ENCODE measurements at places on chromosomes 7 and 10.

GRCh38 chr7:29193316-29194205 lies 1.0 kb upstream of the CHN2 start:
- DNase-seq, result no peak

DNA sequence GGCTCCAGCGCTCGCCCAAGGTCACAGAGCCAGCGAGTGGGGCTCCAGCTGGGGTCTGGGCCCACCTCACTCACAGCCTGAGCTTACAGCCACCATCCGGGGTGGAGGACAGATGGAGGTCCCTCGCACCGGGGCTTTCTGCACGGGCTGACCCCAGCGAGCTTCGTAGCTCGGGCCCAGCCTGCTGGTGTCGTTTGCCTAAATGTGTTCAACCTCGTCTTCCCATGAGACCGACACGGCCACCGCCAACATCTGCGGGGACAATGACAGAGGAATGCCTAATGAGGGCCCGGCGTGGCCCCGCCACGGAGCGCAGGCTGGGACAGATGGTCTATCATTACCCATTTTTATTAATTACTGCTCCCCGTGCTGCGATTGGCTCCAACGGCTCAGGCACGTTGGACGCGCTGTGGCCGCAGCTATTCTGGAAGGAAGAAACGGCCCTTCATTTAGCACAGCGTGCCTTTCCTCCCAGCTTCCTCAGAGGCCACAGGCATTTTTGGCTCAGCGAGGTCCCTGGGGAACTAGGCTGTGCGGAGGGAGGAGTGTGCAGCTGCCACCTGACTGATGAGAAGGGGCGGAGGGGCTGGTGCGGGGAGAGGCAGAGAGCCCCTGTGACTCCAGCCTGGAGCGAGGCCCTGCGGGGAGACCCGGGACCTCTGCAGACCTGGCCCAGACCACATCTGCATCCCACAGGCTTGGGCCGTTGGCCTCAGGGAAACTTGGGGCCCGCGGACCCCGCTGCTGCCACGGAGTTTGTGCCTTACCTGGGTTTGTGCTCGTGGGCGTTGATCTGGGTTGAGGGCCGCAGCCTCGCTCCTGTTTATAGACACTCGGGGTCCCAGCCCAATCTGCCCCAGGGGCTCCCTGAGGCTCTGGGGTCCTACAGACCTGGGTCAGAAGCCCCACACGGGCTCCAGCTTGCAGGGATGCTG lies 22.9 kb upstream of the ELFN1 start:
- no peak for DNase-seq

DNA sequence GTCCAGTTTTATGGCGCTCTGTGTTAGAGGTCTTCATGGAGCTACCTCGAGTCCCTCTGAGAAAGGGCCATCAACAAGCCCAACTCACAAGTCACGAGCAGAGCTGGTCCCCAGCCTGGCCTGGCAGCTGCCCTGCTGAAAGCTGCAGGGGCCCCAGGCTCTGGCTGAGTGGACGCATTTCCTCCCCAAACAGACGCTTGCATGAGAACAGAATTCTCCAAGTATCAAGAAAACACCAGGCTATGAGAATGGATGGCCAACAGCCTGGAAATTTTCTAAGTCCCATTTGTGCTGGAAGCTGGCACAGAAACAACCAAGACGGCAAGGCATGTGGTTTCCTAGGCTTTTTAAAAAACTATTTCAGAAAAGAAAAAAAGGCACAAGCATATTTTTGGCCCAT lies 114.8 kb downstream of the FAM53B start:
- no peak for DNase-seq

GRCh38 chr7:94431619-94432280 lies 37.1 kb downstream of the COL1A2 start:
- no peak for DNase-seq

DNA sequence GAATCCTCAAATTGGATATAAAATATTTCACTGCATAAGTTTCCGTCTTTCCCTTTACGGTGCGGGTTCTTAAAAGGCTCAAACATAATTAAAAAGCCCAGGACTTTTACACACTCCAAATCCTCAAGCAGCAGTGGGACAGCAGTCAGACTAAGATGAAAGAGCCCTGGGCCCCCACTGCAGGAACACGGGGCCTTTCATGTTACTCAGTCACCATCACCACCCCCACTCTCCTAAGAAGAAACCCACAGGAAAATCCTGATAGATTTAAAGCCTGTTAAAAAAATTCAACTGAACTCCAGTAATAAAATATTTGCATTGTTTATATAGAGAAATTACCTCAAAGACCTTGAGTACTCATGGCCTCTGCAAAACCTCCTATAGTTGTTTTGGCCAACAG lies 74.0 kb upstream of the TRIL start:
- DNase-seq, result no peak

- DNase-seq, result peak; percentile 39
These were observed 107.5 kb downstream of the REEP3 start for GRCh38 chr10:63628526-63629362.

DNA sequence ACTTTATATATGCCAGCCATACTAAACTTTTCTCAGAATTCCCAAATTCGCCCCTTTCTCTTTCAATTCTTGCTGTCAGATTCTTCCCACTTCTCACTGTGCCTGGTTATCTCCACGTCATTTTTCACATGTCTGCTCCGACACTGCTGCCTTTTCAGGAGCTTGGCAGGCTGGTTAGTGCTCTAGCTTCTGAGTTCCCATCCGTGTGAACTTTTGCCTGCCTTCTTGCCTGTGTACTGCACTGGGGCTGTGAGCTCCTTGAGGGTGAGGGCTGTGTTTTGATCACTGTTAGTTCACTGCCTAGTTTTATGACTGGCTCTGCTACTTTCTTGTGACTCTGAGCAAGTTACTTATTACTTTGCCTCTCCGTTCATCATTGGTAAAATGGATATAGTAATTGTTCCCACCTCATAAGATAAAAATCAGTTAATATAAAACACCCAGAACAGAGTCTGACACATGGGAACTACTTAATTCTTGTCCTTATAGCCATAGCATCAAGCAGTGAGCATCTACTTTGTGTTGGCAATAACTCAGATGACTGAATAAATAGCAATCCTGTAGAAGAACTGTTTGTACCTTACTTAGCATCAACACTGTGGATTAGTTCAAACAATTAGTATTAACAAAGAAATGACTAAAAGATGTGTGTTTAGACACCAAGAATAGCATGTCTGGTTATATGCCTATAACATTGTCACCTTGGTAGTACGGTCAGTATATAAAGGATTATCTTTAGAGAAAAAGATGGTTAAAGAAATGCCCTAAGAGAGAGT lies 5.5 kb downstream of the GSTO1 start:
- no peak for DNase-seq

- DNase-seq, result no peak
These were observed 12.0 kb upstream of the MARVELD1 start for GRCh38 chr10:97701438-97702069.

GRCh38 chr7:156988343-156989185 lies 21.9 kb downstream of the MNX1 start:
- DNase-seq, result no peak

DNA sequence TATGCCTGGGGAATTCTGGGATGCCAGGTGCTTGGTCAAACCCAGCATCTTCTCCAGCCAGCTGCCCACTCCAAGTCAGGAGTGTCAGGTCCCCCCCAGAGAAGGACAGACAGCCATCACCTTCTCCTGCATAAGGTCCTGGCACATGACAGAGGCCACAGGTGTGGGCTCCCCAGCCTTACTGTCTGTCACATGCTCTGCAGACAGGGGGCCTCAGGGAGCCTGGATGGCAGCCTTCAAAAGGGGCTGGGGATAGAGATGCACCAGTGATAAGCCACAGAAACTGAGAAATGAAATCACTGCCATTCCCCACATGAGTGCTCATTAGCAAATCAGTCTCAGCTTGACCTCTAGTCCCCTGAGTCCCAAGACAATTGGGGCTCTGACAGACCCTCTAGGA lies 72.9 kb downstream of the PLXNA4 start:
- no peak for DNase-seq

DNA sequence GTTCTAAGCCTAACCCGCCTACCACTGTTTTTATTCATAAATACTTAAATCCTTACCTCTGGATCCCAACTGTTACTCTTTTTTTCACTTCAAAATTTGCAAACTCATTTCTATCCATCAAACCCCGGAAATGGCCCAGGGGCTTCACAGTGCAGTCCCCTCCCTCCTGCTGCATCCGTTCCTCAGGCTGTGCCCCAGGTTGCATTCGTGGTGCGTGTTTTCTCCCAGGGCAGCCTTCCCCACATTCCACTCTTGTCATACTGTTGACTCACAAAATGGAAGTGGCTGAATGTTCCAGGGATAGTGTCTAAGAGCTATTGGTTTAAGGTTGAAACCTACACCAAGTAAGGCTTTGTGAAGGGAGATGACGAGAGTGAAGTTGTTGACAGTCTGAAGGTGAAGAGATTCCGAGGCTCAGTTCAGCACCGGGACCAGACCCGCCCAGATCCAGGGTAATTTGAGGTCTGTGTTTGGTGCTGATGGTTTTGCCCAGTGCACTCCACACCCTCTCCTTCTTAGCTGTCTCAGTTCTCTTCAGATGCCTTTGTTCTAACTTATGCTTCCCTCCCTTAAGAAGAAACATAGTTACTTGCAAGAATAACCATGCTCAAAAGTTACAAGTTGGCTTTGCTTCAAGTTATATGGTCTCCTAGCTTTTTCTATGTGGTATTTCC lies 7.7 kb downstream of the INSIG1 start:
- no peak for DNase-seq

GRCh38 chr7:33339074-33339790 lies 209.9 kb downstream of the BBS9 start:
- no peak for DNase-seq

GRCh38 chr7:25459057-25459456 lies 230.8 kb upstream of the NPVF start:
- DNase-seq, result no peak

GRCh38 chr10:4830551-4830950 lies 4.5 kb downstream of the AKR1E2 start:
- DNase-seq, result no peak

DNA sequence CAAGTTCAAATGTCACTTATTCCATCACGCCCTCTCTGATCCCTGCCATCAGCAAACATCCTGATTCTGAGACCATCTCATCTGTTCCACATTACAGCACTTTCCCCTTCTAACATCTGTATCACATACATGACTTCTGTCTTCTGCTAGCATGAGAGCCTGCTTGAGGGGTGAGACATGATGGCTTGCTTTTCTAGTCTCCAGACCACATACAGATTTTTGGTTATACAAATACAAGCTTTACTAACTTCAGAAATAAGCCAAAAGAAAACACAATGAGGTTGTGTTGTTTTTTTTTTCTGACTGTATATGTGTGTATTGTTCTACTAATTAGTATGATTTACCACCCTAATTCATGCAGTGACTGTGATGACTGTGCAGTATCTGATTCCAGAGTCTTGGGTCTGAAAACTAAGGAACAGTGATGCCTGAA lies 34.3 kb downstream of the NAPEPLD start:
- DNase-seq, result no peak

DNA sequence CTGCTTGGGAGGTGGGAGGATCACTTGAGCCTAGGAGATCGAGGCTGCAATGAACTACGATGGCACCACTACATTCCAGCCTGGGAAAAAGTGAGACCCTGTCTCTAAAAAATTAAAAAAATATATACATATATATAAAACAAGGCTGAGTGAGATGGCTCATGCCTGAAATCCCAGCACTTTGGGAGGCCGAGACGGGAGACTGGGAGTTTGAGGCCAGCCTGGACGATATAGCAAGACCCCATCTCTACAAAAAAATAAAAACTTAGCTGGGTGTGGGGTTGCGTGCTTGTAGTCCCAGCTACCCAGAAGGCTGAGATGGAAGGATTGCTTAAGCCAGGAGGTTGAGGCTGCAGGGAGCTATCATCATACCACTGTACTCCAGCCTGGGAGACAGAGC lies 87.6 kb downstream of the CARD11 start:
- DNase-seq, result no peak

GRCh38 chr7:1550005-1550845 lies 5.8 kb downstream of the TMEM184A start:
- no peak for DNase-seq

- no peak for DNase-seq
These were observed 1.0 kb downstream of the FAM107B start for GRCh38 chr10:14773551-14774213.

GRCh38 chr7:35749556-35749955 lies 51.3 kb upstream of the SEPTIN7 start:
- no peak for DNase-seq

- no peak for DNase-seq
These were observed 20.2 kb downstream of the TAS2R16 start for GRCh38 chr7:122975341-122975740.

GRCh38 chr7:105972276-105972675 lies 9.2 kb downstream of the CDHR3 start:
- no peak for DNase-seq

- DNase-seq, result no peak
These were observed 150.7 kb downstream of the KMT2E start for GRCh38 chr7:105164751-105165150.

DNA sequence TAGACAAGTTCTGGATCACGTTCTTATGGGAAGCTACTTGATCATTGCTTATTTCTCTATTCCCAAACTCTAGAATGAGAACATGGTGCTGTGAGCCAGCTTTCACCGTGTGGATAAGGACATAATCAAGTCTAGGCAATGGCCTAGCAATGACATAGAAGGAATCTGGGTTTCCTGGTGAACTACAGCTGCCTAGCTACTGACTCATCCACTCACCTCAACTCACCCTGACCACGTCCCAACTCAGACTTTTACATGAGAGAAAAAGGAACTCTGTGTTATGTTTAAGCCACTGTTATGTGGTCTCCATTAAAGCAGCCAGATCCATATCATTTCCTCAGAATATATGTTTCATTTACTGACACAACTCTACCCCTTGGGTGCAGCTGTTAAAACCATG lies 18.8 kb upstream of the MET start:
- DNase-seq, result no peak
